Right lobe of liver (tissue), 6 donors: ENCODE measurements at places on chromosomes 16 and 17. TPM values are rescaled to one million over a fixed set of nuclear protein-coding genes. Genes with fewer than 3 reads are reported as not detected.
A peak's percentile ranks its signal among the peaks of the same experiment; 100 is the strongest.

DNA sequence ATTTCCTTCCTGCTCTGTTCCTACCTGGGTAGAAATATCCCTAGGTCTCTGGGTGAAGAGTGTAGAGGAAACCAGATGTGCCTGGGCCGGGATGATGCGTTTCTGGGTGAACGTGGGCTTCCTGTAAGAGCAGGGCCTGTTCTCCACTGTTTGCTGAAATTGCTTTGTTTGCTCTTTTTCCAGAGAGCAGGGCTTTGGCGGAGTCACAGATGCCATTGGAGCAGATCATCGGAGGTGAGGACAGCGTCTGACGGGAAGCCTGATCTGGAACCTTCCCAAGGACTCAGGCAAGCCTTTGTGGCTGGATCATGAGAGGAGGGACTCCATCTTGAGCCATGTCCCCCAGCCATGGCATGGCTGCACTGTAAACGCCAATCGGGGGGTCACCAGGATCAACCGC lies 15.4 kb downstream of the DHODH start:
- DNase-seq: peak; percentile 83

DNA sequence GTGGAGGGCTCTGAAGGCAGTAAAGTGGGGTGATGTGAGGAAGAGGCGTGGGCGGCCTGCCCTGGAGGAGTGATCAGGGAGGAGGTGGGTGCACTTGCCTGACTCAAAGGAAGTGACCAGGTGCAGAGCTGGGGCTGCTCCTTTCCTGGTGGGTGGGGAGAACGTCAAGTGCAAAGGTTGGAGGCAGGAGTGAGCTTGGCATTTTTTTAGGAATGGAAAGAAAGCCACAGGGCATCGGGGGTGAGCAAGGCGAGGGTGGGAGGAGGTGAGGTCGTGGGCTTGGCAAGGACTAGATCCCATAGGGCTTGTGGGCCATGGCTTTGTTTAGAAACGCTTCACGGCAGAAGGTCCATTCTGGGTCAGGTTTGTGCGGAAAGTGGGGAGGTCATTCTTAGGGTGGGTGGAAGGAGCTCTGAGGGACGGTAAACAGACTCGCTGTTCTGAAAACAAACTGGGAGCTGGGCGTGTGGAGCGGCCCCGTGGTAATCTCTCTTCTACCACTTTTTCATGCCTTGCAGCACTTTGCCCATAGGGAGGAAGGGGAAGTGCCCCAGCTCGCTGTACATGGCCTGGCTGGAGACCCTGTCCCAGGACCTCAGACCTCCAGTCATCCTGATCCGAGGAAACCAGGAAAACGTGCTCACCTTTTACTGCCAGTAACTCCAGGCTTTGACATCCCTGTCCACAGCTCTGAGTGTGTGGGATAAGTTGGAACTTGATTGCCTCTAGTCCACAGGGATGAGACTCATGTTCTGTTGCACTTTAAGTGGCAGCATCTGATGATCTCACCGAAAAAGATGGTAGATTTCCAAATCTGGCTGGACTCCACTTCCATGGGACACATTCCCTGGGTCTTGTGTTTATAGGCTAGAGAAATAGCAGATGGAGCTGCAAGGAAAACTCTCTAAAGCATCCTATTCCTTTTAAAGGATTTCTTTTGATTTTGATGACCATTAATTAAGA lies 18.9 kb upstream of the HERPUD1 start:
- DNase-seq: no peak

- DNase-seq: no peak
These were observed 39.2 kb upstream of the CCR7 start for GRCh38 chr17:40604327-40605080.

- DNase-seq: no peak
These were observed 23.9 kb upstream of the LITAF start for GRCh38 chr16:11610580-11610979.

Gene PYDC1
- not detected for total RNA-seq

GRCh38 chr17:40506786-40507185 lies 5.4 kb upstream of the TNS4 start:
- DNase-seq: no peak

DNA sequence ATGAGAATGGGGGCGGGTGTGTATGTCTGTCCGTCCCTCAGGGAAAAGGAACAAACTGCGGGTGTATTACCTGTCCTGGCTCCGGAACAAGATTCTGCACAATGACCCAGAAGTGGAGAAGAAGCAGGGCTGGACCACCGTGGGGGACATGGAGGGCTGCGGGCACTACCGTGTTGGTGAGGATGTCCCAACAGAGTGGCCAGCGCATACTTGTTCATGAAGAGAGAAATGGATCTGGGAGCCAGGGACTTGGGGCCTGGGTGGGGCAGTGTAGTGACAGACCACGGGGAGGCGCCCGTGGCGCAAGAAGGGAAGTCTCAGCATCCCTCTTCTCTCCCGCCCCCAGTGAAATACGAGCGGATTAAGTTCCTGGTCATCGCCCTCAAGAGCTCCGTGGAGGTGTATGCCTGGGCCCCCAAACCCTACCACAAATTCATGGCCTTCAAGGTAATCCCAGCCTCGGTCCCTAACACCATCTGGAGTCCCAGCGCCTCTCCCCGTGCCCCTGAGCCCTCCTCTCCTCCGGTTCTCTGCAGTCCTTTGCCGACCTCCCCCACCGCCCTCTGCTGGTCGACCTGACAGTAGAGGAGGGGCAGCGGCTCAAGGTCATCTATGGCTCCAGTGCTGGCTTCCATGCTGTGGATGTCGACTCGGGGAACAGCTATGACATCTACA lies 3.5 kb upstream of the C17orf107 start:
- peak; percentile 49 for DNase-seq

DNA sequence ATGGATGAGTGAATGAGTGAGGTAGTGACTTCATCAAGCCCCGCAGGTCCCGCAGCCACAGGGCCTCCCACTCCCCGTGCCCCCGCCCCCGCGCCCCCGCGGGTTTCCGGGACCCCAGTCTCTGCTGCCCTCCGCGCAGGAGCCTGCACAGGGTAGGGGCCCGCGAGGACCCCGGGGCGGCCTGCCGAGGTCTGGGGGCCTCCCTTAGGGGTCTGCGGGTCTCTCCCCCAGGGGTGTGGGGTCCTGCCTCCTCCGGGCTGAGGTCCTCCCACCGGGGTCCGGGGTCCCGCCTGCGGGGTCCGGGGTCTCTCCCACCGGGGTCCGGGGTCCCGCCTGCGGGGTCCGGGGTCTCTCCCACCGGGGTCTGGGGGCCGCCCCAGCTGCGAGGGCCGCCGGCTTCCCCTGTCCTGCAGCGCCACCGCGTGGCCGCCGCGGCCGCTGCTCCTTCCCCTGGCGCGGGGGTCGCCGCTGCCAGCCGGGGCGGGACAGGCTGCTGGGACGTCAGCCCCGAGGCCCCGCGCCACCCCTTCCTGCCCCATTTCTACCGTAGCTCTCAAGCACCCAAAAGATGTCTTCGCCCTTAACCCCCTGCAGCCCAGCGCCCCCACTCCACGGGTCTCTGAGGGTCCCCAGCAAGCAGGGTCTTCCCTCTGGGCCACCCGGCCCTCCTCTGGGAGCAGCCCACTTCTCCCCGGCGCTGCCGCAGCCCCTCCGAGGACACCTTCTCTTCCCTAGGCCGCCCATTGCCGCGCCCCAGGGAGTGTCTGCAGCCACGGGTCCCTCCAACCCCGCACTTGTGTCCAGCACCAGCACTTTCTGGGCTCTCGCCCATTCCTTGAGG lies 10.4 kb upstream of the CHMP6 start:
- DNase-seq: no peak

Gene TMEM114
- not detected for total RNA-seq

GRCh38 chr17:50475362-50475761 lies 3.3 kb upstream of the RSAD1 start:
- no peak for DNase-seq

Gene ASPA
- total RNA-seq: 1.7 TPM

Gene NOTUM
- 1.6 TPM for total RNA-seq

- DNase-seq: no peak
These were observed 51.7 kb upstream of the SEC14L1 start for GRCh38 chr17:77089124-77089490.

Gene SEC14L5
- not detected for total RNA-seq

Gene CDC27
- total RNA-seq: 32.3 TPM

GRCh38 chr17:27512031-27512430 lies 55.8 kb downstream of the KSR1 start:
- no peak for DNase-seq

- no peak for DNase-seq
These were observed 18.7 kb upstream of the RFFL start for GRCh38 chr17:35082073-35082657.

DNA sequence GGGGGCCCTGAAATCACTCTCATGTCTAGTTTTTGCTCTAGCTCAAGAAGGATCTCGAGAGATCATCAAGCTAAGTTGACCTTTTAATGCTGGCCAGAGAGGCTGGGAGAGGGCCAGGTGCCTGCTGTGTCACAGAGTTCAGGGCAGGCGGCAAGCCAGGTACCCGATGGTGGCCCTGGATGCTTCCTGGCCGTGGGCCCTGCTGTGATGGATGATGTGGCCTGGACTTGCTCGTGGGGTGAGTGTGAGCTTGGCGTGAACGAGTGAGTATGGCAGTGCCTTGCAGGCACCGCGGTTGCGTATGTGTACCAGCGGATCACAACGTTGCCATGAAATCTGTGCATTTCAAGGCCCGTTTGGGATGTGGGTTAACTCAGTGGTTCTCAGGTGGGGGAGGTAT lies 7.4 kb downstream of the IRF8 start:
- DNase-seq: peak; percentile 92

DNA sequence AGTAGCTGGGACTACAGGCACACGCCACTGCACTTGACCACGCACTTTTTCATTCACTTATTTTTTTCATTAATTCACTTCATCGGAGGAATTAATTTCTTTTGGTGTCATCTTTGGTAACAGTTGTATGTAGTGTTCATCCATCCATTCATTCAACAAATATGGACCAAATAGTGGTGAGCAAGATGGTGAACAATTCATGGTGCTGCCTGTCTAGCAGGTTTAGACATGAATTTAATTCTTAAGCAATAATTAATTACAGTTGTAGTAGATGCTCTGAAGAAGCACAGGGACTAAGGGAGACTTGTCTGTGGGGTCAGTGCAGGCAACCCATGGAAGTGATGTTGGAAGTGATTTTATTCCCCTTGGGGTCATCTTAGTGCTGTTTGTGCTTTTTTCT lies 22.4 kb downstream of the GDE1 start:
- DNase-seq: no peak

Gene ITGB4
- 2.1 TPM for total RNA-seq

Gene AANAT
- not detected for total RNA-seq

Gene CCL16
- 48.9 TPM for total RNA-seq

DNA sequence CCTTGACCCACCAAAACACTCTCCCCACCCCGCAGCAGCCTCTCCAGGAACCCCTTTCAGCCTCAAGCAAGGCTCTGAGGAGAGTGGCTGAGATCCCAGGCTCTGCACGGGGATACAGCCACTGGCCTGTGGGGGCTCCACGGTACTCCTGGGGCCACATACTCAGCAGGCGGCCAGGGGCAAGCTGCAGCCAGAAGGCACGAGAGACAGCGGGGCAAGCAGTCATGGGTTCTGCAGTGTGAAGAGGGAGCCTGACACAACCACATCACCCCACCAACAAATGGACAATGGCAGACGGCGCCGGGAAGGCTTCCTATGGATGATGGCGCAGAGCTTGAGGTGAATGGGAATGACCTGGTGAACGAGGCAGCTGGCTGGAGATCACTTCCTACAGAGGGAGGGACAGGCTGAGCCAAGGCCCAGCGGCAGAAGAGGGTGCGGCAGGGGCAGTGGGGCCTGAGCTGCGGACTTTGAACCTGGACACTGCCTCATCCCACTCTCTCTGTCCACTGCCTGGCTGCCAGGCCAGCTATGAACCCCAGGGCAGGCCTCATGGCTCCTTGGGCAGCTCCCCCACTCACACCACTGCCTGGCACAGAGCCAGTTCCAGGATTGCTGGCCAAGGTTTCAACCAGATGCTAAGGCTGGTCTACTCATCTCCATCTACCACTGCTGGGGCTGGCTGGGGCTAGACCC lies 10.8 kb upstream of the BCAR1 start:
- peak; percentile 87 for DNase-seq
